Osteocyte (in vitro differentiated cells): ENCODE measurements at places on chromosomes 3 and 15.

DNA sequence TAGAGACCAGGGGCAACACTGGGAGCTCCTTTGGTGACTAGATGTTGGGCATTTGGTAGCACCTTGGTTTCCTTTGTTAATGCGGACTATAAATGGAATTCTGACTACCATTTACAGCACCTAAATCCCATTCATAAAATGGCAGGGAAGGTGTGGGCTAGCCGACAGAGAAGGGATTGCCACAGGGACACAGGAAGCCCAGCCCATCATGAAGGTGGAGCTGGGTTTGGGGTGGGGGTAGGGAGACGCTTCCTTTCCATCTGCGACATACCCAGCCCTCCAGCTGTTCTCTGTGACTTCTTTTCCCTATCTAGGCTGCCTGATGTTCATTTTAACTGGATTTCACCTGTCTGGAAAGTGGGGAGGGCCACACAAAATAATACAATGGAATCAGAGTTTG, 21.0 kb downstream of the ABHD2 start:
- peaks cover 52% of the 10 kb centered on the region for H3K4me1 ChIP-seq
- H3K4me3 ChIP-seq: no peak overlapping the region
- no peak overlapping the region for H3K27ac ChIP-seq
- peaks cover 9% of the 10 kb centered on the region for H3K36me3 ChIP-seq
- H3K27me3 ChIP-seq: no peaks in the 10 kb centered on the region

DNA sequence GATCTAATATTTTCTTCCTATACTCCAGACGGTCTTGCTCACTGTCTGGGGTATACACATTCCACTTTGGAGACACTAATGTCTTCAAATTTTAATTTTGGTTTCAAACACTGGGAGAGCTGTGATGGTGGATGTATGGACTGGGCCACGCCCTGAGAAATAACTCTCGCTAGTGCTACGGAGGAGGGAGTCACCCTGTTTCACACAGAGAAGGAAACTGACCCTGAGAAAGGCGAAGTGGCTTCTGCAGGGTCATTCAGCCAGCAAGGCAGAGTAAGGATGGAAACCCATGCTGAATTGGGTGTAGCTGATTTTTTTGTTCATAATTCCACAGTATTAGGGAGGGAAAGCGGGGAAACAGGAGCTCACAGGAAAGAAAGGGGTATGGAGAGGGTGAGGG, 8.6 kb upstream of the SKIC8 start:
- no peak overlapping the region for H3K4me3 ChIP-seq
- H3K4me1 ChIP-seq: peaks cover 19% of the 10 kb centered on the region
- DNase-seq: no peak
- H3K27ac ChIP-seq: no peak overlapping the region
- no peaks in the 10 kb centered on the region for H3K36me3 ChIP-seq

- peaks cover 1% of the 10 kb centered on the region for H3K4me1 ChIP-seq
- no peak for DNase-seq
- H3K36me3 ChIP-seq: peaks cover 50% of the 10 kb centered on the region
- H3K27me3 ChIP-seq: no peaks in the 10 kb centered on the region
Measured at GRCh38 chr3:47086071-47086470, 77.8 kb downstream of the SETD2 start.

DNA sequence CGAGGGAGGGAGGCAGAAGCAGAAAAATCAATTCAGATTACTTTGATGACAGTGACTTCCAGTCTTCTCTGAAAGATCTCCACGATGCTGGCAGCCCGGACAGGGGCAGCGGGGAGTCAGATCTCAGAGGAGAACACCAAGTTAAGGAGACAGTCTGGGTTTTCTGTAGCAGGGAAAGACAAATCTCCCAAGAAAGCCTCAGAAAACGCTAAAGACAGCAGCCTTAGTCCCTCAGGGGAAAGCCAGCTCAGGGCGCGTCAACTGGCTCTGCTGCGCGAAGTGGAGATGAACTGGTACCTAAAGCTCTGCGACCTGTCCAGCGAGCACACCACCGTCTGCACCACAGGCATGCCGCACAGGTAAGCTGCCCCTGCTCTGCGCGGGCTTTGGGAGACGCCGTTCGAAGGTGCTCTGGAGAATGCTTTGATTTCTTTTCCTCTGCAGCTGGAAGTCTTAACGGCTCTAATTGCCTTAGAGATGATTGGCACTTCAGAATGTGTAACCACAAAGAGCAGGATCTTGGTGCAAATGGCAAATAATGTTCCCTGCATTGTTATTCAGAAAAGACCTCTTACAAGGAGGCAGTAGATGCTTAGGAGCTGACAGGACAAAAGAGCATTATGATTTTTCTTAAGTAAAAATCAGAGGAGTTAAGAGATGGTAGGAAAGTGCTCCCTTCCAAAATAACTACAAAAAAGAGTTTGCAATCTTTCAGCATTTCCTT, at the start of gene KCNAB1:
KCNAB1 (plus strand) TSS at position 51 of the 724 bp plus-strand sequence.
- no peaks in the 10 kb centered on the region for H3K27me3 ChIP-seq
- no peak within 1 kb of the TSS for H3K4me3 ChIP-seq
- no peak for DNase-seq
- H3K36me3 ChIP-seq: no peaks in the 10 kb centered on the region
- H3K27ac ChIP-seq: no peak within 1 kb of the TSS

DNA sequence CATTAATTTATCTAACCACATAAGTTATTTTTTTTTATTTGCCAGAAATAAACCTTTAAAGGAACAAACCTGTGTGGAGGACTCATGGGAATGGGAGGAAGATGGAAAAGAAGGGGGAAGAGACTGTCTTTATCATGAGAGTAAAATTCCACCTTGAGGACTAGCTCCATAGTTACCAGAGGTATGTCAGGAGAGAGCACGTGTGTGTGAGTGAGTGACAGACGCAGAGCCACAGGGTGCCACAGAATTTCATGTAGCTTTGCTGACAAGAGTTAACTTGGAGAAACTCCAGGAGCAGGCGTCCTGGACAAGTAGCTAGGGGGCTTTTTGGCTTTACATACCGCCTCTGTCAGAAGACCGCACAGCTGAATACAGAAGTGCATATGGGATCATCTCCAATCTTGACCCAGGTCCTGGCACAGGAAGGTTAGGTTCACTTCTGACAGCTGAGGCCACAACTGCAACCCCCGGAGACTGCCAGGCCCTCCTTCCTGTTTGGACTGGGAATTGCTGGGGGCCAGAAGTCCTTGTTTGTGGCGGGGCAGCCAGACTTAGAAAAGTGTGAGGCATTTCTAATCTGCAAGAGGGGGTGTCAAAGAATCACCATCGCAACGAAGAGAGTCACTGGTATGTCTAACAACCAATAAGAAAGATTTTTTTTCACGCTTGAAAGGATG, 197.8 kb upstream of the TPM1 start:
- H3K4me3 ChIP-seq: no peak overlapping the region
- DNase-seq: no peak
- H3K4me1 ChIP-seq: peaks cover 87% of the 10 kb centered on the region
- H3K27ac ChIP-seq: peak overlapping the region; percentile 48
- H3K27me3 ChIP-seq: no peaks in the 10 kb centered on the region
- peaks cover 2% of the 10 kb centered on the region for H3K36me3 ChIP-seq

- H3K4me1 ChIP-seq: no peaks in the 10 kb centered on the region
- H3K36me3 ChIP-seq: peaks cover 42% of the 10 kb centered on the region
- H3K27me3 ChIP-seq: no peaks in the 10 kb centered on the region
- H3K27ac ChIP-seq: no peak overlapping the region
- DNase-seq: no peak
Measured at GRCh38 chr3:9783954-9784353, 8.3 kb downstream of the TADA3 start.

DNA sequence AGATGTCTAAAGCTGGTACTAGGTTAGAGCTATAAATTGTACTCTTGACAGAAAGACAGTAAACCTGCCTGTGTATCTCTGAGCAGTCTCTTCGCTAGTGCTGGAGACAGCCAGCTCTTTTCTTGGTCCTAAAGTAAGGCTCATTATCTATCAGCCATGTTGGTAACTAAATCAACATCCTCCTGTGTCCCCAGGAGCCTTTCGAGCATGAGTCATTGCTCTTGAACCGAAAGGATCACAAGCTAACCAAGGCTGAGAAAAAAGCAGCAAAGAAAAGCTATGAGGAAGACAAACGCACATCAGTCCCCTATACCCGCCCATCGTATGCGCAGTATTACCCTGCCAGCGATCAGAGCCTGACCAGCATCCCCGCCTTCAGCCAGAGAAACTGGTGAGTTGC, 25.0 kb upstream of the TEX264 start:
- peaks cover 78% of the 10 kb centered on the region for H3K36me3 ChIP-seq
- no peak for DNase-seq
- H3K4me3 ChIP-seq: no peak overlapping the region
- H3K27ac ChIP-seq: no peak overlapping the region
- no peaks in the 10 kb centered on the region for H3K4me1 ChIP-seq
